ENCODE measurements at places on chromosomes 6 and 20. TPM values are rescaled to one million over a fixed set of nuclear protein-coding genes. Genes with fewer than 3 reads are reported as not detected.

DNA sequence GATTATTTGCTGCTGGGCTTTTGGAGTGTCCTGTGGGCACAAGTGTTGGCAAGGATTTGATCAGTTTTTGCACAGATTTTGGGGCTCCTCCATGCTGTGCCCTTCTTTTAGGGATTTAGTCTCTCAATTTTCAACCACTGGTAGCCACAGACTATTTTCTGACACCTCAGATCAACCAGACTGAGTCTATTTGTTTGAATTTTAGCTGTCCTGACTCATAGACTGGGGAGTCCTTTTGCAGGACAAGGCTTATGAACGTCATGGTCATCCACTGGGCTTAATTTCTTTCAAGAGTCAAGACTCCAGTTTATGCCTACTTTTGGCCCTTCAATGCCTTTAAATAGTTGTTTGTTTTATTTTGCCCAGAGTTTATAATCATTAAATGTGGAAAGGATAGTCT is 59.3 kb downstream of the BCKDHB start:
- no peak for DNase-seq

Gene CHD6
- total RNA-seq: 17.9 TPM

DNA sequence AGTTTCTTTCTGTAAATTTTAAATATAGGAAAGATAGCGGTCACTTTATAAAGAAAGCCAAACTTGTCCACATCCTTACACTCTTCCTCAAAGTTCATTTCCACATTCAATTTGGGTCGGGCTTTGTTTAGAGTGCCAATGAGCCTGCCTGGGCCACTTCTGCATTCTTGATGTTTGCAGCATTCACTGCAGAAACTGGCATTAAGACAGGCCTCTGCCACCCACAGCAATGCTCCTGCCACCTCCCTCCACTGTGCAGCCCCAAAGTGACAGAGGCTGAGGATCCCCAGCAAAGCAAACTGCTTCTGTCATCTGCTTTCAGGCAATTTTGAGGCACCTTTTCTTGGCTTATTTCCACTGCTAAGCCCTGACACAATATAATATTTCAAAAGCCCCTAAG is 61.2 kb downstream of the TNFAIP3 start:
- no peak for DNase-seq

DNA sequence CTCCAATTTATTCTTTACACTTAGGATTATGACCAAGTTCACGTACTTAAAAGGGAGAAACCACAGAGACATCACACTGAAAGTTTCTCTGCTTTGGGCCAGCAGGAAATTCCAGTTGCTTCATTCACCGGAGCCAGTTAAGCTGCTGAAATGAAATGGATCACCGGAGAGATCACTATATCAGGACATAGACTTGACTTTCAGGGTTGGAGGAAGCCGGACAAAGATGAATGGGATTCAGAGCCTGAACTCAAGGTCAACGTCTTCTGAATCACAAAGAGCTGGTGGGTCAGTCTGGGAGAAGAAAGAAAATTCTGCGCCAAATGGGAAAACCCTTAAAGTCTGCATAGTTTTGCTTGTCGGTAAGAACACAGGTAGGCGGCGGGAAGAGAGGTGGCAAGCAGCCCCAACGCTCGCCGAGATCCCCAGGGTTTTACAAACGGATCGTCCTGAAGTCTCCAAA is 81.9 kb upstream of the CCDC28A start:
- DNase-seq: peak; percentile 26

DNA sequence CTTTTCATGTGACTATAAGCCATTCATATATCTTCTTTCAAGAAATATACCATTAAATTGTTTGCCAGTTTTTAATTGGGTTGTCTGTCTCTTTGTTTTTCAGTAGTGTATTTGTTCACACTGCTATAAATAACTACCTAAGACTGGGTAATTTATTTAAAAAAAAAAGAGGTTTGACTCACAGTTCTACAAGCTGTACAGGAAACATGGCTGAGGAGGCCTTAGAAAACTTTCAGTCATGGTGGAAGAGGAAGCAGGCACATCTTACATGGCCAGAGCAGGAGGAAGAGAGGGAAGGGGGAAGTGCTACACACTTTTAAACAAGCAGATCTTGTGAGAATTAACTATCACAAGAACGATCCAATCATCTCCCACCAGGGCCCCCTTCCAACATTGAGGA is 255.3 kb downstream of the EPM2A start:
- no peak for DNase-seq

DNA sequence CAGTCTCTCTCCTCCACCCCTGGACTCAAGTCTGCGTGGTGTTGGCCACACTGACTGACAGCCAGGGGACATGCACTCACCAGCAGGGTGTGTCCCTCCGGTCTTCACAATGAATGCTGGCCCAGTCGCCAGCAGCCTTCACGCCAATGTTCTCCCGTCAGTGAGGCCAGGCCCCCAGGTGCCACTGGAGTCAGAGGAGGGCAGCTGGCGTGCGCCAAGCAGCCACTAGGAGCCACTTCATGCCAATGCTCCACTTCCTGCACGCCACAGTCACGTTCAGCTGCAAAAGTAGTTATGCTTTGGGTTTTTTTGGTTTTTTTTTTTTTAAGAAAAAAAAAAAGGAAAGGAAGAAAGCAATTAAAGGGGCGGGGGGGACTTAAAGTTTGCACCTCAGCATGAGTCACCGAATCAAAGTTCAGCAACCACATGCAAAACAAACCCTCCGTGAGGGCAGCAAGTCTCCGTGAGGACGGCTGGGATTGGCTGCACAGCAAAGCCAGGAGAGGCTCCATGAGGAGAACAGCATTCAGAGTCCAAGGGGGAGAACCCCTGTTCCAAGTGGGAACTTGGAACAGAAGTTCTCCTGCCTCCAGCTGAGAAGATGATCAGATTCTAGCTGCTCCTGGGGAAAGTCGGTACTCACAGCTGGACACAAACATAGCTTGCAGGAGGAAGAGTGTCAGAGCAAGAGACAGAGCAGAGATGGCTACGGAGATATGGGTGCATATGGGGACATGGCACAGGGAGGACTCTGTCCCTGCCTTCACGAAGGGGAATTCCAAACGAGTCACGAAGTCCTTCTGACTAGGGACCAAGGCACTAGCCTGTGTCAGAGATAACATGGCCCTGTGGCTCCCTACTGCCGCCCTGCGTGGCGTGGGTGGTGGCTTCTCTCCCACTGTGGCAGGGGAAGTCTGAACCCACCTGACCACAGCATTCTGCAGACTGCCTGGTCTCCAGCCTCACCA is at the start of gene ZC3H12D:
Gene ZC3H12D, minus strand, starts transcription at position 282 of the 968 bp plus-strand sequence. CDS start 10,471 bp downstream, outside the sequence.
- DNase-seq: no peak

Gene GJA1
- 299 TPM for total RNA-seq

- no peak for DNase-seq
Measured at GRCh38 chr6:106197441-106197840, 111.3 kb downstream of the PRDM1 start.

- no peak for DNase-seq
Measured at GRCh38 chr6:15058200-15059061, 187.4 kb upstream of the JARID2 start.

DNA sequence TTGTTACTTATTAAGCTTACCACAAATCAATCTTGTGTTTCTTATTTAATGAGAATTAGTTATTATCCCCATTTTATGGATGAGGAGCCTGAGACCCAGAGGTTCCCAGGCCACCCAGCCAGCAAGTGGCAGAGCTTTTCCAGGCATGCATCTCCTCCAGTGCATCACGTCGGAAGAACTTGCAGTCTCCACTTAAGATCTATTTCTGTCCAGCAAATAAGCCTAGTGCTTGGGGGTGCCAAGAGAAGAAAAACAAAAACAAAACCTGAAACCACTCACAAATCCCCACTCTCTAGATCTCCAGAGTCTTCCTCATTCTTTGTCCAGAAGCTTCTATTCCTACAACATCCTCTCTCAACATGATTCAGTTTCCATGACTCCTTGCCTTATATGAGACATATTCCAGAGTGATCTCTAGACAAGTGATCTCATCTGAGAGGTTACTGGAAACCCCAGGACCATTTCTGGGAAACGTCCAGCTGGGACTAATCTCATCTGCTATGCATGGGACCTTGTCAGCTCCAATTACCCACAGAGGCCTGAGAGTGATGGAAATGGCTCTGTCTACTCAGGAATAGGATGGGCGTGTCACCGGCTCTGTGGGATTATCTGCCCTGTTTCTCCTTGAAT is 4.1 kb downstream of the GUCA1B start:
- DNase-seq: no peak

All from kidney epithelial cell (primary cell).